Motor neuron (in vitro differentiated cells): ENCODE measurements at places on chromosomes 13 and 19. TPM values are rescaled to one million over a fixed set of nuclear protein-coding genes. Genes with fewer than 3 reads are reported as not detected.

DNA sequence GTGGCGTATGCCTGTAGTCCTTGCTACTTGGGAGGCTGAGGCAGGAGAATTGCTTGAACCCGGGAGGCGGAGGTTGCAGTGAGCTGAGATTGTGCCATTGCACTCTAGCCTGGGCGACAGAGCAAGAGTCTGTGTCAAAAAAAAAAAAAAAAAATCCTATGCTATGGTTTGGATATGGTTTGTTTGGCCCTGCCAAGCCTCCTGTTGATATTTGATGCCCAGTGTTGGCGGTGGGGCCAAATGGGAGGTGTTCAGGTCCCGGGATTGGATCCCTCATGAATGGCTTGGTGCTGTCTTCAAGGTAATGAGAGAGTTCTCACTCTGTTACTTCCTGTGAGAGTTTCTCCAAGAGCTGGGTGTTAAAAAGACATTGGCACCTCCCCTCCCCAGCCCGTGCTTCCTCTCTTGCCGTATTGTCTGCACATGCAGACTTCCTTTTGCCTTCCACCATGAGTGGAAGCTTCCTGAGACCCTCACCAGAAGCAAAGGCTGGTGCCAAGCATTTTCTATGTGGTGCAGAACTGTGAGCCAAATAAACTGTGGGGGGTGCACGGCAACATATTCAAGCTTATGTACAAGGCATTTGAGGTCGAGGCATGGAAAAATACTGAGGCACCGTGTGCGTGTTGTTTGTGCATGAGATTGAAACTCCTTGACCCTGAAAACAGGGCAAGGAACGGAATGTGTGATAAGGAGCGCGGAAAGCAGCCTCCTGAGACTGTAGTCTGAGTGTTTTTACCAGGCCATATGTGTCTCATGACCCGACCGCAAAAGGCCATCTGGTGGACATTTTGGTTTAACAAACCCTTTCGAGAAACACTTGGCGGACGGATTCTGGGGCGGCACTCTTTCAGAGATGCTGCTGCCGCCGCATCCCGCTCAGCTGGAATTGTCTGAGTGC is 7.3 kb downstream of the SIGLEC9 start:
- ATAC-seq, result peak; percentile 31

DNA sequence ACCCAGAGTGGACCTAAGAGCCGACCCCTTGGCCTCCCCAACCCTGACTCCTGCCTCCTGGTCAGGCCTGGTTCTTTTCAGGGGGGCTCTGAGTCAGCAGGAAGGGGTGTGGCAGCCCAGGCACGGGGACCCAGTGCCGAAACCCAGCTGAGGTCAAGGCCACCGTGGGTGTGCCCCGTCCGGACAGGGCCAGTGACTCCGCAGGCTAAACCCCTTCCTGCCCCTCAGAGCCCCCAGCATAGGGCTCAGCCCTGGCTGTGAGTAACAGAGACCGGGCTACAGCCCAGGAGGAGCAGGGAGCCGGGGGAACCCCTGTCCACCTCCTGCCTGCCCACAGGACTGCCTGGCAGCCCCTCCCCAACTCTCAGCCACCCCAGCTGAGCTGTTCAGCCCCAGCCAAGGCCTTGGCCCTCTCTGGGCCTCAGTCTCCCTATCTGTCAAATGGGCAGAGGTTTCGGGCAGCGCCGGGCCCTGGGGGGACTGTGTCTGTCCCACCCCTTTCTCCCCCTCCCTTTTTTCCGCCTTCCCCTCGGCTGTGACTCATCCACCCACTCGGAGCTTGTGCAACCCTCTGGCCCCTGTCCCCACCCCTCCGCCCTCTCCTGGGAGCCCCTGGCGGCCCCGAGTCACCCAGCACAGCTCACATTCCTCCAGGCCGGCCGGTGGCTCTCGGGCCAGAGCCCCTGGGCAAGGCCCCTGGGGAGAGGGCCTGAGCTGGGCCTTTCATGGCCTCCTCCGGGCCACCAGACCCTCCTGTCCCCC is 8.6 kb downstream of the ZBTB7A start:
- ATAC-seq, result peak; percentile 63

DNA sequence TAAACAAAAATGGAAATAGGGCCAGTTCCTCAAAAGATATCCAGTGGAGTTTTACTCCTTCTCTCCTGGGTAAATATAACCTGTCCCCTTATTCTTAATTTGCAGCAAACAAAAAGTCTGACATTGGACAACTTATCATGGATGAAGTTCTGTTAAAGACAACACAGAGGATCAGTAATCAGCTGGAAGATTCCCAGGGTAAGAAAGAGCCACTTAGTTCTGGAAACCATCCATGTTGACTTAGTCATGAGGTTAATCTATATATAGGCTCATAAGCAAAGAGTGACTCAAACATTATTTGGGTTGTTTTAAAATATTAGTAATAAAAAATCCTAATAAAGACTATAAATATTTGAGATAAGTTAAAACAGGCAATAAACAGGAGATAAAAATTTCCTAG is 40.5 kb upstream of the EBPL start:
- ATAC-seq, result no peak

GRCh38 chr13:97948041-97948440 is 5.4 kb upstream of the IPO5 start:
- no peak for ATAC-seq

- no peak for ATAC-seq
Observed at GRCh38 chr13:85592211-85592610, 207.0 kb downstream of the SLITRK6 start.

- ATAC-seq, result no peak
Observed at GRCh38 chr13:76992548-76993001, 694 bp downstream of the CLN5 start.

GRCh38 chr13:46486270-46486669 is 66.7 kb upstream of the LRCH1 start:
- ATAC-seq, result no peak

RAB3D gene
- total RNA-seq, result 7.6 and 12.0 TPM in 2 replicates

DNA sequence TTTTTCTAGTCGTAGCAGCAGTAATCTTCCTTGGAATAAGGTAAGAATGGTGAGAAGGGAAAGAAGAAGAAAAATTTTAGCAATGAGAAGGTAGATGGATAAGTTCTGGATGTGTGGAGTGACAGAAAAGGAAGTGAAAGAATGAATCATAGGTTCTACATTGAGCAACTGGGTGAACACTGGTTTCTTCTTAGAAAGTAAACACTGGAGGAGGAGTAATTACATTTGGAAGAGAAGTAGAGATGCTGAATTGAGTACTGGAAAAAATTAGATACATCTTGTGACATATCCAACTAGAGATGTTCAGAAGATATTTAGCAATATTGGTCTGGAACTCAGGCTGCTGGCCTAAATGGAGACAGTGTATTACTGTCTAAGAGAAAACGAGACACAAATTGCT is 148.5 kb downstream of the GPC5 start:
- ATAC-seq, result no peak

CYP2A7 gene
- total RNA-seq, result 1.00 and 1.2 TPM in 2 replicates

GRCh38 chr13:60351855-60352615 is 45.0 kb upstream of the TDRD3 start:
- ATAC-seq, result no peak

DNA sequence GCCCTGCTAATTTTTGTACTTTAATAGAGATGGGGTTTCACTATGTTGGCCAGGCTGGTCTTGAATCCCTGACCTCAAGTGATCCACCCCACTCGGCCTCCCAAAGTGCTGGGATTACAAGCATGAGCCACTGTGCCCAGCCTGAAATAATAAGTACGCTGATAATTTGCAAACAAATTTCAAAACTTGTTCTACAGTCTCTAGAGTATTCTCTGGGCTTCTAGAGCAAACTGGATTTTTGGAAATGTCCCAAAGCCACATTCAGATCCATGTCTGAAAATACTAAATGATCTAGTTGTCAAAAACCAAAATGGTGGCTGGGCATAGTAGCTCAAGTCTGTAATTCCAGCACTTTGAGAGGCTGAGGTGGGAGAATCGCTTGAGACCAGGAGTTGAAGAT is 39.9 kb upstream of the PSPC1 start:
- ATAC-seq, result no peak

SSC5D gene
- 0.51 and 0.65 TPM in 2 replicates for total RNA-seq

FXYD1 gene
- 4.4 and 7.2 TPM in 2 replicates for total RNA-seq

GRCh38 chr13:98504371-98504963 is 72.4 kb downstream of the STK24 start:
- ATAC-seq, result no peak

DNA sequence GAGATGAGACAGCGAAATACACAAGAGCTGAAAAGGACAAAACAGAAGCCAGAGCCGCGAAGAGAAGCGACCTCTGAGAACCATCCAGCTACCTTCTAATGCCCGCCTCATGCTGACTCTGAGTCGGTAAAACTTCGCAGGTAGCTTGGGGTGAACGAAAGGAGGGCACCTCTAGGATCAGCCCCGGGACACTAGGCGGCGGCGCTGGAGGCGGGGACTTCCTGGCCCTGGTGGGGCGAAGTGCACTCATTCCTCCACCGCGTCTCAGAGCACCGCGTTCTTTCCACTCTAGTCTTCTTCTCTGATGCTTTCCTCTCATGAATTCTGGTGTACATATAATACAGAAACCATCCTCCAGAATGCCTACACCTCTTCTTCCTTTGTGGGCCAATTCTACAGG is 50.1 kb downstream of the KL start:
- no peak for ATAC-seq

ZNF571 gene
- 1.3 and 1.4 TPM in 2 replicates for total RNA-seq

DNA sequence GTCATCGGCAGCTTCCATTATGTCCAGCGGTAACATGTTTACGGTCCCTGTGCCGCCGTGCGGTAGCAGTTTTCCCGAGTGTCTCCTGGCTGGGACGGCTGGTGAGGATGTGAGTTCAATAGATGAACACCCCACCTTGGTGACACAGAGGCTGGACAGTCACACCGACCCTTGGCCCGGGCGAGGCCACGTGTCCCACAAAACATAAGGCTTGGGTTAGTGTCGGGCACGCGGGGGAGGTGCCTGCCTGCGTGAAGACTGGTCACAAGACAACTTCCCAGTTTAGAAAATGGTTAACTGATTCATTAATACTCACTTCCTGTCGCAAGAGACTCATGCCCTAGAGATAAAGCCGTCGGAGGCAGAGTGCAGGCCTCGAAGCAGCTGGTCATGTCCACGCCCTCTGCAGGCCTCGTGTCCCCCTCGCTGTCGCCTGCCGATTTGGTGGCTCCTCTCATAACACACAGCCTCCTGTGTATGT is 17.2 kb downstream of the RASA3 start:
- ATAC-seq, result no peak

- no peak for ATAC-seq
Observed at GRCh38 chr19:28061111-28061510, 1151.8 kb downstream of the UQCRFS1 start.

DNA sequence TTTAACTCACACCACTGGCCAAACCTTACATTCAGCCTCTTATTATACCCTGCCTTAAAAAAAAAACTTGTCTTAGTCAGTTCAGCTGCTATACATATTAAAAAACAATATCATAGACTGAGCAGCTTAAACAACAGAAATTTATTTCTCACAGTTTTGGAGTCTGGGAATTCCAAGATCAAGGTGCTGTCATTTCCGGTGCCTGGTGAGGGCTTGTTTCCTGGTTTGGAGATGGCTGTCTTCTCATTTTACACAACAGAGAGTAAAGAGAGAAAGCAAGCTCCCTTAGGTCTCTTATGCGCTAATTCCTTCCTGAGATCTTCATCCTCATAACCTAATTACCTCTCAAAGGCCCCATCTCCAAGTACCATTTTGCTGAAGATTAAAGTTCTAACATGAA is 769.2 kb downstream of the DIAPH3 start:
- ATAC-seq, result no peak

GRCh38 chr19:5049561-5049960 is 80.6 kb downstream of the KDM4B start:
- ATAC-seq, result no peak

DNA sequence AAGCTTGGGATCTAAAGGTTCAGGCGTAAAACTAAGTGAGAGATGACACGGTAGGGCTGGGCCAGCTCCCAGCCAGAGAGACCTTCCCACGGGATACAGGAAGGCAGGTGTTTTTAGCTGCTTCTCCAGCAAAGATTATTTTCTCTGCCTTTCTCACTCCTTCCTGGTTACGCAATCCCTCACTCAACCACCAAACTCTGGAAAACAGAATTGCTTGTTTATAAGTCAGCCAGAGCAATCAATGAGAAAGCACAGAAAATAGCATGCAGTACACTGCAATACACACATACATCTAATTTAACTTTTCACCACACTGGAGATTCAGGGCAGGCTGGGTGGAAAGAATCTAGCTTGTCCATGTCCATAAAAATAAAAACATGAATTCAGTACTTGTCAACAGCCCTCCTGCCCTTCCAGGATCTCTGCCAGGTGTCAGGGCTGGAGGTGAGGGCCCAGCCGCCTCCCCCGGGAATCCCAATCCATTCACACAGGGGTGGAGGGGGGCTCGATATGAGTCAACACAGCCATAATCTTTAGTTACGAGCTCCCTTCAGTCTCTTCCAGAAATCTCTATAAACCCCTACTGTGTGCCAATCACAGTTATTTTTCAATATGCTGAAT is 12.2 kb downstream of the RHPN2 start:
- ATAC-seq, result no peak

- ATAC-seq, result no peak
Observed at GRCh38 chr13:105272660-105273631, 1262.5 kb downstream of the EFNB2 start.

DNA sequence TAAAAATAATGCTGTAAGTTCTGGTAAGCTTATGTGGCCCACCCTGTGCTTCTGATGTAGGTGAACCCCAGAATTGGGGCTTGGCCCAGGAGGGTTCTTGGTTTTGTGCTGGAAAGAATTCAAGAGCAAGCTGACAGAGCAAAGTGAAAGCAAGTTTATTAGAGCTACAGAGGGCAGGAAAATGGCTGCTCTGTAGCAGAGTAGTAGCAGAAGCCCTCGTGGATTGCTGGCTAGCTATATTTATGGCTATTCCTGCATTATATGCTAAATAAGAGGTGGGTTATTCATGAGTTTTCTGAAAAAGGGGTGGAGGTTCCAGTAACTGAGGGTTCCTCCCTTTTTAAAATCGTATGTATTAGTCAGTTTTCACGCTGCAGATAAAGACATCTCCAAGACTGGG is 20.6 kb upstream of the ZNF599 start:
- peak; percentile 97 for ATAC-seq

- no peak for ATAC-seq
Observed at GRCh38 chr19:49490287-49491029, 3.0 kb downstream of the RPL13A start.

- peak; percentile 0 for ATAC-seq
Observed at GRCh38 chr13:36819739-36820090, 693 bp downstream of the RFXAP start.

SLC1A6 gene
- 0.22 and 0.31 TPM in 2 replicates for total RNA-seq

NAT14 gene
- total RNA-seq, result 41.1 and 46.8 TPM in 2 replicates

ZNF529 gene
- total RNA-seq, result 23.6 and 26.6 TPM in 2 replicates

- no peak for ATAC-seq
Observed at GRCh38 chr13:71464686-71465085, 402.3 kb downstream of the DACH1 start.
